ENCODE measurements at places on chromosomes 5 and 9.

DNA sequence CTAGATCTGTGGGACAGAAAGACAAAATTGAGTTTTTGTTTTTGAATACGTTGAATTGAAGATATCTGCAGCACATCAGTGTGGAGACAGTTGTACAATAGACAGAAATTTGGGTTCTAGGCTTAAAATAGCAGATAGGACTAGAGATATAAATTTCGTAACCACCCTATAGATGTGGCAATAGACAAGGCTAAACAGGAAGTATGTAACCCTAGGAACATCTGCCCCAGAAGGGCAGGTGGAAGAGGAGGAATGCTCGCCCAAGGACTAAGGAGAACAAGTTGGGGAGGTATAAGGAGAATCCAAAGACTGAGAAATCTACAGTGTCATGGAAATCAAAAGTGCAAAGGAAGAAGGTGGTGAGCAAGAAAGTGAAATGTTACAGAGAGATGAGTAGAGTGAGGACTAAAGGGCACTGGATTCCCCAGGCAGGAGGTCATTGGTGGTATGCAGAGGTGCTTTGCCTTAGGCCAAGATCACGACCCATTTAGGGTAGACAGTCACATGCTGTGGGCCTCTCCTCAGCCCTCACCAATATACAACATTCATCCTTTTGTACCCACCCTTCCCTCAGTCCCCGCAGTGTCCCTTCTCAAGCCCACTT is 109.1 kb upstream of the ELL2 start:
- DNase-seq, result no peak

- DNase-seq, result no peak
These were observed 102.5 kb upstream of the GABRP start for GRCh38 chr5:170681013-170681433.

DNA sequence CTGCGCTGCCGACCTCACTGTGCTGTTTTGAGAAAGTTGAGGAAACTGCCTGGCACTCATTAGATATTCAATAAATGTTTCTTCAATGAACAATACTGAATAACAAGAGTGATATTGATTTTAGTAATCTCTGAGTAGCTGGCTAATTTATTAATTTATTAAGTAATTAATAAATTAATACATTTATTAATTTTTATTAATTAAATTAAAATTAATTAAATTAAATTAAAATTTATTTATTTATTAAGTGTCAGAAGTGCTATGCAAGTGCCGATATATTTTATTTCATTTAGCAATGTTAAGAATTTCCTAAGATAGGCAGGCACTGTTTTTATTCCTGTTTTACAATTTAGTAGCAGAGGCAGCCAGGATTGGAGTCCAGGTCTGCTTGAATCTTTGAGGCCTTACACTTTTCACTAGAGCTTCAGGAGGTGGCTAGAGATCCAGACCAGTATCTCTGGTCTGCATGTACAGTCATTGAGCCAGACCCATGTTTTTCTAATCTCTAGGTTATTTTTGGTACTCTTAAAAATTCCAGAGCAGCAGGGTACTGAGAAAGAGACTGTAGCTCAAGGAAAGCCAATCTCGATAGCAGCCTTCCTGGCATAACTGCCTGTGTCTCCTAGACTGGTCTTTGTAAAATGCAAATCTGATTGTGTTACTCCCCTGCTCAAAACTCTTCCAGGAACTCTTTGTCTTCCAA is 109.2 kb downstream of the ARHGEF28 start:
- DNase-seq, result no peak

- no peak for DNase-seq
These were observed 16.4 kb downstream of the RUSC2 start for GRCh38 chr9:35506359-35506758.

- DNase-seq, result no peak
These were observed 119.1 kb upstream of the ITGA1 start for GRCh38 chr5:52668544-52669185.

DNA sequence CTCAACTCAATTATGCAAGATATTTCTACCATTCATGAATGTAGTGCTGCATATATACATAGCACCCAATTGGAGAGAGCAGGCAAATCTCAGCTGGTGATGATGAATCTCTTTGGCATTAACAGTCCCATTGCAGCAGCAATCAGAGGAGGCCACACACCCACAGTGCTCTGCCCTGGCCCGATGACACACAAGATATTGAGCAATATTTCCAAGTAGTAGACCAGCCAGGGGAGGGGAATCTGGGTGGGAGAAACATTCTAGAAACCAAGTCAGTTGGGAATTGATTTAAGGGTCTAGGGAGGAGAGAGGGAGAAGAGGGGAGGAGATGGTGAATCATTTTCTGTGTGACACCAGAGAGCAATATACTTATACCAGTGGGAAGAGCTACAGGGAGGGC is 14.9 kb upstream of the C5orf63 start:
- no peak for DNase-seq

GRCh38 chr9:20030221-20030620 is 241.4 kb upstream of the SLC24A2 start:
- no peak for DNase-seq

DNA sequence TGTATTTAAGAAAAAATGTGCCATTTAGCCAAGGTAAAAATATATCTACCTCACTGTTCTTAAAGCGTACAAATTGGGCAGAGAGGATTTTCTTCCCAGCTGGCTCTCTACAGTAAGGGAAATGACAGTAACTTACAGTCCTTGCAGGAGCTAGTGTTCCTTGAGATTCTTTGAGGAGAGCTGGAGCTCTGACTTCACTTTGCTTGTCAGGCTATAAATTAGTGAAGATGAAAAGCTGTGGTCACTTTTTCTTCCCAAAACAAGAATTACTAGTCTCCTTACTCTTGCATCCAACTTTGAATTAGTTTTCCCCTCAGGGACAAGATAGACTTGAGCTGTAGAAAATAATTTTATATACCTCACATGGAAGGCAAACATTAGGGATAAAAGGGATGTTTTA is 129.9 kb downstream of the ZSWIM6 start:
- no peak for DNase-seq

GRCh38 chr5:131575660-131576227 is 59.3 kb downstream of the RAPGEF6 start:
- DNase-seq, result no peak

GRCh38 chr5:137497396-137498290 is 1.5 kb downstream of the SPOCK1 start:
- no peak for DNase-seq

DNA sequence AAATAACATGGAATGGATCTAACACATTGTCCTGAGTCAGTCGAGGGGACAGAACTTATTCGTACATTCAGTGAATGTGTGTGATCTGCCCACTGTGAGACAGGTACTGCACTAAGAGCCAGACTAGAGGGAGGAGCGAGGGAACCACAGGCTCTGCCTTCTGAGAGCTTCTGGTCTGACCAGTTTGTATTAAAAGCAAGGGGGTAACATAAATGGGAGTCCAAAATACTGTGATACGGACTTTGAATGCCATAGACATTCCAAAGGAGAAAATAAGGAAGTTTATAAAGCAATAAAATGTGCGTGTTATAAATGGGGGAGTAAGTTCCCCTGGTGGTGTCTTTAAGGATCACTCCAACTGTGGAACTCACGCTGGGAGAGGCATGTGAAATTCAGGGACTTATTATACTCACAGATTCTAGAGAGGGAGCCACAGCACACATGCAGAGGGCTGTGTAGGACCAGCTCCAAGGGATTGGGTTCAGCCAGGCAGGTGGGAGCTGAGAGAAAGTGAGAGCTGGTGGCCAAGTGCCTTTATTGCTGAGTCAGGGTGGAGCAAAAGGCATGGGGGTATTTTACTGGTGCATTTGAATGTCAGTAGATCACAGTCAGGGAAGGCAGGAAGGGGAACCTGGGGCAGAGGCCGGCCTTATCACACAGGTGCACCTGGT is 186.5 kb upstream of the WWC1 start:
- DNase-seq, result no peak

DNA sequence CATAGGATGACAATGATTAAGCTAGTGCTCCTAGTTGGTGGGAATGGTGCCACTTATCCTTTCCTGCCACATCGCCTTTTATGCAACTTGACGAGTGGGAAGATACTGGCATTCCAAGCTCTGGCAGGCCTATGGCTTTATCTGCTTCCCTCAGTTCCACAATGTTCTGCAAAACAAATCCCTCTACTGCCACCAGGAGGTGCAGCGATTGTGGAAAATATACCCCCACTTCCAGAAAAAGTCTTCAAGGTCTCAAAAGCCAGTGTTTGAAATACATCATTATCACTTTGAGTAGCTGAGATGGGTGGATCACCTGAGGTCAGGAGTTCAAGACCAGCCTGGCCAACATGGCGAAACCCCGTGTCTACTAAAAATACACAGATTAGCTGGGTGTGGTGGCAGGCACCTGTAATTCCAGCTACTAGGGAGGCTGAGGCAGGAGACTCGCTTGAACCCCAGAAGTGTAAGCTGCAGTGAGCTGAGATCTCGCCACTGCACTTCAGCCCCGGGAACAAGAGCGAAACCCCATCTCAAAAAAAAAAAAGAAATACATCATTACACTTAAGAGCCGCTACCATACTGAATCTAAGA is 3.4 kb downstream of the CLINT1 start:
- no peak for DNase-seq

DNA sequence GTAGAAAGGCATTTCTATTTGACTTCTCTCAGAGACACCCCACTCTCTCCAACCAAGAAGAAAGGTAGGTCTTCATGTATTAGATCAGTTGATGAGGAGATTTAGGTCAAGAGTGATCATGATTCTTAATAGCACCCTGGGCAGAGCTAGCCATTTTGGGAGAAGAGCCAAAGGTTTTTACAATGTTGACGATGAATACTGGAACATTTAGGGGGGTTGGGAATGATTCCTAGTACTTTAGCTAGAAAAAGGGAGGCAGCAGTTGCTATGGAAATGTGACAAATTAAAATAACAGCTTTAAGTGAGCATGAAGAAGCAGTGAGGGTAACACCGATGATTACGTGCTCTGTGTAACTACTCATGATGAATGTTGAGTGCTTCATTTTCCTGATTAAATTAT is 9.5 kb upstream of the RPS23 start:
- no peak for DNase-seq

- DNase-seq, result no peak
These were observed 332.8 kb downstream of the NSG2 start for GRCh38 chr5:174378121-174378874.

- no peak for DNase-seq
These were observed 23.5 kb downstream of the NMRK1 start for GRCh38 chr9:75064307-75065025.

GRCh38 chr5:535846-536698 is 11.8 kb upstream of the SLC9A3 start:
- no peak for DNase-seq

DNA sequence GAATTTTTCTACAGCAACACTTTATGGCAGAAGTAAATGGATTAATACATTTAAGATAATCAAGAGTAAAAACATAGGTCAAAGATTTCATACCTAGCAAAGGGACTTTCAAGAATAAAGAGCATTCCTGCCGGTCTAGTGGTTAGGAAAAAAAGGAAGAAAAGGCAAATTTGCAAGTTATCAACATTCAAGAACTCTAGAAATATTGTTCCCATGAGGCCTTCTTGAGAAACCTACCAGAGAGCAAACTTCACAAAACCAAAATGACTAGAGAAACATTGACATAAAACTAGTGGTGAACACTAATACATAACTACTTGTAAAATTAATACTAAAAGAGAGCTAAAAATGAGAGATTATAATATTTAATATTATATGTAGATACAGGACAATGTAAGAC is 320.2 kb upstream of the RGMB start:
- no peak for DNase-seq

DNA sequence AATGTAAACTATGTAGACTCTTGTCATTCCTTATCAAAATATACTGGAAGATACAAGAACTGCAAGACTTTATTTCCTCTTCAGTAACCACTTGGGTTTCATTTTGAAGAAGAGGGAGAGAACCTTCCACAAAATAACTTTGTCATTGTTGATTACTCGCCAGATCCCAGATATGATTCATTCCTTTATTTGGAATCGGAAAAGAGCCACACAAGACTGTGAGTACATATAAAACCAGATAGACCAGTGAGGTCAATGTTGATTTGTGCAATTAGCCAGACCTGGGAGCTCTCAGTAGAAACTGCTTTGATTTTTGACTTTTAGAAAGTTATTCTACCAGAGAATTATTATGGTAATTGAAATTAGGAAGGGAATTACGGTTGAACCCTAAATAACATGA is 146.1 kb downstream of the TMEM167A start:
- DNase-seq, result no peak

DNA sequence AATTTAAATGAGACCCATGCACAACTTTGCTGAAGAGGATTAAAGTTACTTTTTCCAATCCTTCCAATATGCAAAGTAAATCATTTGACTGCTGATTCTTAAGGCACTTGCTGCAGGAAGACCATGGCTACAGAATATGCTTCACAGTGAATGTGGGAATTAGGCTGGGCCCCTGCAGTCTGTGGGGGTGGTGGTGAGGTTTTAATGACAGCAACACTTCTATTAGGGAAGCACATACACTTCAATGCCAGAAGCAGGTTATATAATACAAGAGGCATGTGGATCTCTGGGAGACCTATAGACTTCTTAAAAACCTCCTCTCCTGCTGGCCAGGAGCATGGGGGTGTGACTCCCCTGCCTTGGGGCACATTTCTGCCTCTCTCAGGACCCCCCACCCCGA is 124.5 kb upstream of the KLF9 start:
- DNase-seq, result no peak

- DNase-seq, result no peak
These were observed 55.4 kb downstream of the ARHGAP26 start for GRCh38 chr5:142825378-142826089.

GRCh38 chr9:68489646-68490045 is 51.0 kb downstream of the TMEM252 start:
- DNase-seq, result no peak

DNA sequence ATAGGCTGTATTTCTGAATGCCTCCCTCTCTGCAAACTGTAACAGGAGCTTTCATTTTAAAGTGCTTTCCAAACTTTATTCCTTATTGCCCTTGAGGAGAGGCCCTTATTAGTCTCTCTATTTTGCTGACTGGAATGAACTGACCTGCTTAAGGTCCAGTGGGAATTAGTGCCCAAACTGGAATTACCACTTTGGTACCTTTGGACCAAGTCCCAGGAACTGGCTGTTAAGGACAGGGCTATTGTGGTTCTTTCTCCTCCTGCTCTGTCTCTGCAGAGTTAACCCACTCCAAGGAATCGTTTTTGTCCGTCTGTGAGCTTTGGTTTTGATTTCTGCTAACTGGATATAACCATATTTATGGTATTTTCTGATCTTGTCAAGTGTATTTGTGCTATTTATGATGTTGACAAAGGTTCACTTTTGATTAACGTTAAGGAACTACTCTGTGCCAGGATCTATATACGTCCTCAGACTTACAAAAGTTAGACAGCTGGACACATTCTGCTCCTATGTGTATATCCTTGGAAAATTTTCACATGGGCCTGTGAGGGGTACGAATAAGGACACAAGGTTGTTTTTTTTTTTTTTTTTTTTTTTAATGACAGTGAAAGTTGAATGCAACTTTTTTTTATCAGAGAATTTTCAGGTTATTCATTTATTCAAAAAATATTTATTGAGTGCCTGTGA is 189.1 kb upstream of the ANKRD55 start:
- no peak for DNase-seq

DNA sequence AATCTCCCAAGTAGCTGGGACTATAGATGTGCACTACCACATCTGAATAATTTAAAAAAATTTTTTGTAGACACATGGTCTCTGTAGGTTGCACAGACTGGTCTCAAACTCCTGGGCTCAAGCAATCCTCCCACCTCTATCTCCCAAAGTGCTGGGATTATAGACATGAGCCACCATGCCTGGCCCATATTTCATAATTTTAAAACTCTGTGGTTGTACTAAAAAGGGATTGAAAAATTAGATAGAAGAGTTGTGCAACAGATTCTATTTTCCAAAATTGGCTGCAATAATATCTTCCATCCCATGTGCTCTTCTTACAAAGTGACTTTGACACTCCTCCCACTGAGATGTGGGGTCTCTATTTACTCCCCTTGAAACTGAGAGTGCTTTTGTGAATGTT is 7.6 kb upstream of the UHRF2 start:
- no peak for DNase-seq
